SJSA1 (cell line): ENCODE measurements at places on chromosomes 2 and 18. TPM values are rescaled to one million over a fixed set of nuclear protein-coding genes. Genes with fewer than 3 reads are reported as not detected.

MLPH gene
- total RNA-seq, result 0.50 TPM in 1 of 2 replicates, not detected in the other

TMEM87B gene
- 32.5 and 53.0 TPM in 2 replicates for total RNA-seq

ANO7 gene
- total RNA-seq, result 0.63 and 1.7 TPM in 2 replicates

DNA sequence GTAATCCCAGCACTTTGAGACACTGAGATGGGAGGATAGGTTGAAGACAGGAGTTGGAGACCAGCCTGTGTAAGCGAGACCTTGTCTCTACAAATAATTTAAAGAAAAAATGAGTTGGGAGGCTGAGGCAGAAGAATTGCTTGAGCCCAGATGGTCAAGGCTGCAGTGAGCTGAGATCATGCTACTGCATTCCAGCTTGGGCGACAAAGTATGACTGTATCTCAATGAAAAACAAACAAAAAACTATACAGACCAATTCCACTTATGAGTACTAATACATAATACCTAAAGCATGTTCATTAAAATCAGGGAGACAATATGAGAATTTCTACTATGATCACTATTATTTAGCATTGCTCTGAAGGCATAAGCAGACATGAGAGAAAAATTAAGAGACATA, 12.6 kb downstream of the RNF149 start:
- DNase-seq, result no peak
- peak overlapping the region; percentile 40 for H3K27ac ChIP-seq
- no peaks in the 10 kb centered on the region for H3K27me3 ChIP-seq
- peaks cover 31% of the 10 kb centered on the region for H3K36me3 ChIP-seq

- H3K4me3 ChIP-seq, result no peak overlapping the region
- H3K4me1 ChIP-seq, result no peaks in the 10 kb centered on the region
- H3K27ac ChIP-seq, result no peak overlapping the region
- DNase-seq, result peak; percentile 11
- no peaks in the 10 kb centered on the region for H3K36me3 ChIP-seq
Observed at GRCh38 chr2:206556357-206556949, 85.8 kb upstream of the FAM237A start.

DNA sequence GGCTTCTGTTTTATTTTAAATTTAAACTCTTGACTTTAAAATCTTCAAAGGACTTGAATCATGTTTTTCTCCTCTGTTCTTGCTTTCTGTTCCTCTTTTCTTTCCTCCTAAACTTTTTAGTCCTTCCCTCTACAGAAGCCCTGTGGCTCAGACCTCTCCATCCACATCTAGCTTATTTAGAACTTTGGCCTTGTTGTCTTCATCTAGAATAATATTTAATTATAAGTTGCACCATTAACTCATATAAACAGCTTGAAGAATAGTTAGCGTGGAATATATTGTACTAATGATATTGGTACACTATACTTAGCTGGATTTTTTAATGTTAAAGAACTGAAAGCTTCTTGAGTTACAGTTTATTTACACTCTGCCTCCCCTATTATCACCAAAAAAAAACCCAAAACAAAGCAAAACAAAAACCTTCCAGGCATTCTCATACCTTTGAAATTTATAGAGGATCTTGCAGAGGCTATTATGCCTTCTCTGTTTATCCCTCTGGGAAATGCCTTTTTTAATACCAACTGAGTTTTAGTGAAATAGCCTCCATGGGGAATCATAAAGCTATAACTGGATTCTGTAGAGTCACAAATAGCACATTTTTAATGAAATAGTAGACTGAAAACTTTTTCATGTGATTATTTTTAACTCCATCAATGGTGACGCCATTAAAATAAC, 9.2 kb upstream of the CCDC141 start:
- no peak overlapping the region for H3K4me3 ChIP-seq
- peaks cover 7% of the 10 kb centered on the region for H3K4me1 ChIP-seq
- H3K27ac ChIP-seq, result no peak overlapping the region
- H3K36me3 ChIP-seq, result no peaks in the 10 kb centered on the region
- no peak for DNase-seq
- no peaks in the 10 kb centered on the region for H3K27me3 ChIP-seq

DNA sequence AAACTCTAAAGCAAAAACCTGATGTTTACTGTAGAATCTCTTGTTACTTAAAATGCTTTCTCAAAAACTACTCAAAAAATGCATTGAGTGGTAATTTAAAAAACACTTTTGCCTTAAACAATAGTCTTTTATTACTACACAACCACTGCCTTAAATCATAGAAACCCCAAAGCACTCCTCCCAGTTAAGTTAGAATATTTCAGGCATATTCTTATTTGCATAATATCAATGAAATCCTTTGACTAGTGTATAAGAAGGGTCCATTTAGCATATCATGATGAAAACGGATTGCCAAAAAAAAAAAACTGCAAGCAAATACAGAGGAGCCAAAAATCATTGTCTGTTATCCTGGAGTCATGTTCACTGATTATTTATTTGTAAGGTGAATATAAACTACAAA, 119.2 kb downstream of the PTPRM start:
- H3K4me3 ChIP-seq, result no peak overlapping the region
- H3K36me3 ChIP-seq, result no peaks in the 10 kb centered on the region
- H3K27ac ChIP-seq, result no peak overlapping the region
- no peaks in the 10 kb centered on the region for H3K27me3 ChIP-seq
- no peak for DNase-seq
- peaks cover 3% of the 10 kb centered on the region; the same call in 1 of the 2 replicates for H3K4me1 ChIP-seq

DNA sequence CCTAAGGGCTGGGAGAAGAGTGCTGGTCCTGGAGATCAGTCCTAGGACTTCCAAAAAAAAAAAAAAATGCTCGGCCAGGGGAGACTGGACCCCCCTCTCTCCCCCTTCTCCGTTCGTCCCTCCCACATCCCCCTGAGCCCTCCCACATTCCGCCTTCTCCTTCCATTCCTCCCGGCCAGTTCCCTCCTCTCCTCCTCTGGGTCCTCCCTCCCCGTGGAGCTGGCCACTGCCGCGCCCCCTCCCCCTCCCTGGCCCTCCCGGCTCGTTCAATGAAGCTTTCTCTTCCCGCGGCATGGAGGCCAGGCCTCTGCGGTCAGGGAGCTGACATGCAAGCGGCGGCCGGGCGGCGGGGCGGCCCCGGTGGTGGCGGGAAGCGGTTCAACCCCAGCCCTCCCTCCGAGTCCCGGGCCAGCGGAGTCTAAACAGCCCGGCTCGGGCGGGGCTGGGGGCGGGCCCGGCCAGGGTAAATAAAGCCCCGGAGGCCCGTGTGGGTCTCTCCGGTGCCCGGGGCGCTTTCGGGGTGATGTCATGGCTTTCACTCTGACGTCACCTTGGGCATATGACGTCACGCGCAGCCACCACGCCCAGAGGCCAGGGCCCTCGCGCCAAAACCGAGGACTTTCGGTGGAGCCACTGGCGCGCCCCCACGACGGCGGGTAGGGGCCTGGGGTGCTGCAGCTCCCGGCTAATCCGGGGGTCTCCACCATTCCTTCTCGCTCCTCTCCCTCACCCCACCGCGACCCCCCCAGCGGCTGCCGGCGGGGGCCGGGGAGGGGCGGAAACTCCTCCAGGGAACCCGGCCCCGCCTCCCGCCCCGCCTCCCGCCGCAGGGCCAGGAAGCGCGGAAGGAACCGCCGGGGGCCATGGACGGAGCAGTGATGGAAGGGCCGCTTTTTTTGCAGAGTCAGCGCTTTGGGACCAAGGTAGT, at the start of the genes DOK1 and LOXL3:
TSS of gene DOK1 (plus strand) at position 829 of the 928 bp plus-strand sequence. CDS start at position 864, 35 bp downstream.
TSS of gene LOXL3 (minus strand) at position 51 of the 928 bp plus-strand sequence. CDS start 1,308 bp downstream, outside the sequence.
- H3K27ac ChIP-seq, result peak within 1 kb of the TSS; percentile 98
- peaks cover 21% of the 10 kb centered on the region for H3K36me3 ChIP-seq
- DNase-seq, result peak; percentile 96
- peak within 1 kb of the TSS; percentile 65 for H3K4me3 ChIP-seq

- DNase-seq, result no peak
- no peaks in the 10 kb centered on the region for H3K4me1 ChIP-seq
- no peak overlapping the region for H3K4me3 ChIP-seq
- peaks cover 41% of the 10 kb centered on the region for H3K36me3 ChIP-seq
Observed at GRCh38 chr2:157760949-157761348, 115.2 kb downstream of the ACVR1 start.
